ENCODE measurements at places on chromosomes 12 and 14. TPM values are rescaled to one million over a fixed set of nuclear protein-coding genes. Genes with fewer than 3 reads are reported as not detected.

Gene RPL10L
- not detected for polyA plus RNA-seq

Gene CD163L1
- polyA plus RNA-seq, result 2.2 TPM

Gene KRT75
- polyA plus RNA-seq, result not detected

Gene TAS2R19
- 1.9 TPM for polyA plus RNA-seq

Gene DHH
- polyA plus RNA-seq, result 0.25 TPM

Gene TAS2R7
- not detected for polyA plus RNA-seq

Gene VRTN
- not detected for polyA plus RNA-seq

Gene CSRP2
- 90.9 TPM for polyA plus RNA-seq

Gene MSI1
- 26.5 TPM for polyA plus RNA-seq

Gene MDM1
- polyA plus RNA-seq, result 46.2 TPM
